Natural killer cell (primary cell): ENCODE measurements at places on chromosomes 5 and 9. TPM values are rescaled to one million over a fixed set of nuclear protein-coding genes. Genes with fewer than 3 reads are reported as not detected.

The CARTPT gene
- total RNA-seq = not detected

The NKD2 gene
- total RNA-seq = not detected

DNA sequence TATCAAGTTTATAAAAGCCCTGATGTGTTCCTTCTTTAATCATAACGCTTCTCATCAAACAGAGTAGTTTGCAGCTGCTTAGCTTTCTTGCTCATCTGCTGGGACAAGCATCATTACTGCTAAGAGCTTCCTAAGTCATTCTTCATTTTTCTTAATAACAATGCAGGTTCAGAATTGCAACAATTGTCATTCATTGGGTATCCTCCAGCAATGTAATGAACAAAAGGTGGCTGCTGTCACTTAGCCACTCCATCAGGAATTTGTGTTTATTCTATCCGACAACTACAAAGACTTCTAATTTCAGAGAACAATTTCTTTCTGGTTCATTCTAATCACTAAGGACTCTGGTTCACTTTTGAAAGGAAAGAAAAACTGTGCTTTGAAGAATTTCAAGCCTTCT is 836.7 kb upstream of the CDH10 start:
- no peak for DNase-seq

DNA sequence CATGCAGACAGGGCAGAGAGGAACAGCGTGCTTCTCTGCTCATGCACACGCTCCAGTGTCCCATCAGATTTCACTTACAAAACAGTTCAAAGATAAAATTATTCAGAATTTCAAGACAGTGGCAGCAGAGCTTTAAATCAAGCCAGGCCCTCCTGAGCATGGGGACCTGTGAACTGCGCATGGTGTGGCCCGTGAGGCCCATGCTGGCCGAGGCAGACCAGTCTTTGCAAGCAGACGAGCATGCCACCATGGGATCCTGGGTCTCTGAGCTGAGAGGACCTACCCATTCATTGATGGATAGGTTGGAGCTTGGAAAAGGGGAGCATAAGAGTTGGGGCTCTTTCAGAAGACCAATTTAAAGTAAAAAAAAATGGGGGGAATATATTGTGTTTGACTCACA is 35.0 kb upstream of the SAP30L start:
- no peak for DNase-seq

- DNase-seq = no peak
Measured at GRCh38 chr9:75333624-75334023, 245.3 kb downstream of the OSTF1 start.

DNA sequence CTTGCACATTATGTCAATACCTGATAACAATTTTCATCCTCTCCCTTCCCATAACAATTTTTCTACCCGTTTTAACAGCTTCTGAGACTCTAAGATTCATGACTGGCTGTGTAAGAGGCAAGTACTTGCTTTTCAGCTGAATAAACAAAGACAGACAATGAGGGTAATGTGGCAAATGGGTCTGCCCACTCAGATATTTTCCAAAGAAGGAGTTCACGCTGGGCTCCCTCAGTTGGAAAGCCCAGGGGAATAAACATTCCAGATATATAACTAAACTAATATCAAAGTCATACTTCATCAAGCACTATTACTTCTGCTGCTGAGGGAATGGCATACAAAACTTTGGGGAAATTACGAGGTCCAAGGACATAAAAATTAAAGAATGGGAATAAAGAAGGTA is 24.4 kb downstream of the MEGF9 start:
- DNase-seq = no peak

GRCh38 chr5:108749128-108749861 is 1.6 kb downstream of the FER start:
- DNase-seq = no peak

DNA sequence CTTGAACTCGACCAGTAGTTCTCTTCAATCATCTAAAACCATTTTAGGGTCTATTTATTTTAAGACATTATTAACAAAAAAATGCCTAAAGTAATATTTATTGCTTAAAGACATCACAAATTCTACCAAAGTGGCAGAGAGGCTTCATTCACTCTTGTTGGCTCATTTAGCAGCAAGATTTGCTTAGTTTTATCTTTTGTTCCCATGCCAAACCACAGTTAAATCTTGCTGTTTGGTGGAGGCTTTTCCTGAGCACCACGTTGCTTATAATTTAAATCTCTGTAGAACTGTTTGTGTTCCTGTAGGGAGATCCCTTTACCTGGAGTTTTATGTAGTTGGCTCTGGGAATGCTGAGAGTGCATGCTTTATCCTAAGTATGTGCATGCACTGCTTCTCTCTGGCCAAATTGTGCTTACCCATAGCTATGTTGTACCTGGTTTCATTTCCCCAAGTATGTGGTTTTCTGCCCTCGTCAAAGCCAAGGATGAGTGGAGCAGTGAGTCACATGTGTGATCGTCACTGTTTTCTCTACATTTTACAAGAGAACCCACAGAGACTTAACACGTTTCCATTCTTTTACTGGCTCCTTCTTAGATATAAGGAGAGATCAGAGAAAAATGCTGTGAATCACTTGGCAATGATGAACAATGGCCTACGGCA is 42.1 kb upstream of the MAST4 start:
- DNase-seq = peak; percentile 7

GRCh38 chr5:179908528-179908927 is 831 bp upstream of the TBC1D9B start:
- no peak for DNase-seq

GRCh38 chr9:37283730-37284325 is 138.7 kb upstream of the GRHPR start:
- no peak for DNase-seq
